Glomerular endothelial cell (primary cell): ENCODE measurements at places on chromosomes 12 and 14. TPM values are rescaled to one million over a fixed set of nuclear protein-coding genes. Genes with fewer than 3 reads are reported as not detected.

GRCh38 chr12:41983394-41983793 lies 161.3 kb downstream of the GXYLT1 start:
- no peak for DNase-seq

- DNase-seq, result no peak
These were observed 309.4 kb downstream of the MDGA2 start for GRCh38 chr14:47366006-47366405.

DNA sequence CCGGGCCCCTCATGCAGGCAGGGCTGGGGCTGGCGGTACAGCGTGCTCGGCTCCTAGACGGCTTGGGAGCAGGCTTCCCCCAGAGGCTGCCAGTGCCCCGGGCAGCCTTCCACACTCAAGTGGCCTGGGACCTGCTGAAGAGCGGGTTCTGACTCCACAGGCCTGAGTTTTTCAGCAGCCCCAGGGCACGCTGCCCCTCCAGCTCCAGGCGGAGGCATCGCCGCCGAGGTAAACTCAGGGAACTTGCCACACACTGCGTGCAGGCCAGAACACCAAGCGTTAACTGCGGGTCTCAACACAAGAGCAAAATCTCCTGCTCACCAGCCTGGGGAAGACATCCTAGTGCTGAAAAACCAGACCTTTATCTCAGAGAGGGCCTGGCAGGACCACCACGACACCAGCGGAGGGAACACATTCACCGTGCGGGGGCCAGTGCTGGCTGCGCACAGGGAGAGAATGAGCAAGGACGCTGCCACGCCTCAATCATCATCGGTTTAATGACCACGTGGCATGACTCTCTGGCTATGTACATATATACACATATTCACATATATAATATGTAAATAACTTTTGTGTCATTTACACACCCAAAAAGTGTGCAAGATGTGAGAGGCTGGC lies 21.3 kb downstream of the PSMC1 start:
- DNase-seq, result no peak

GRCh38 chr12:90991952-90992465 lies 12.8 kb downstream of the EPYC start:
- no peak for DNase-seq

DNA sequence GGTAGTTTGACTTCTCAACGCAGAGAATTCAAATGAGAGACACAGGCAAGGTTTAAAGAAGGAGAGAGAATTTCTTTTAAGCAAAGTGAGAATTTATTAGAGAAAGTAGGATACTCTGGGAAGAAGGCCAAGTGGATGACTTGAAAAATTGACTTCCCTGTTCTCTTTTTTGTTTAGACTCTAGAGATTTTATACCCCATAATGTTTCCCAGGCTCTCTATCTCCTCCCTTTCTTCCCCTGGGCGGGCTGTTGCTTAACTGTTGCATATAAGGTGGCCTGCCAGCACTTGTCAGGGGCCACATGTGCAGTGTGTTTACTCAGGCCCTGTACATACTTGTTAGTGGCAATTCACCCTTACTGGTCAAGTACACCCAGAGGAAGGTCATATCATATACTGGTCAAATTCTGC lies 403.7 kb downstream of the SLC6A15 start:
- no peak for DNase-seq

DNA sequence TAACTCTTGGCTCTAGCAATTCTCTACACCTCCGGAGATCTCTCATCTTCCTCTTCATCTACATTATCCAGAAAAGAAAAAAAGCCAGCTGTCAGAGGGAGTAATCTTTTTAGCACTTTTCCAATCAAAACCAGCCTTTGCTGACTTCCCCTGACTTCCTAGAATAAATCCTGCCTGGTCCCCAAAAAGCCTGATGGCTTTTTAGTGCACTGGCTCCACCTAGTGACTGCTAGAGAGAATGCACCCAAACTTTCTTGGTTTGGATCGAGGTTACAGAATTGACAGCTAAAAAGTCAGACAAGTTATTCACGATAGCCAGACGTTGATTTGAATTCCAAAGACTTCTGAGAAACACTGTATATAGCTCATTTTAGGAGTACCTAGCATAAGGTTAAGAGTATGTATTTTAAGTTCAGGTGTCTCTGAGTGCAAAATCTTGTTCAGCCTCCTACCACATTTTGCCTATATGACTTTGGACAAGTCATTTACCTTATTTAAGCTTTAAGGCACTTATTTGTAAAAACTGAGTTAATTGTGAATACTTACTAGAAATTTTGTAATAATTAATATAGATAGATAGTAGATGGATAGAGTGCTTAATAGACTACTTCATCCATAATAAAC lies 185.7 kb upstream of the GRIN2B start:
- DNase-seq, result peak; percentile 42

DNA sequence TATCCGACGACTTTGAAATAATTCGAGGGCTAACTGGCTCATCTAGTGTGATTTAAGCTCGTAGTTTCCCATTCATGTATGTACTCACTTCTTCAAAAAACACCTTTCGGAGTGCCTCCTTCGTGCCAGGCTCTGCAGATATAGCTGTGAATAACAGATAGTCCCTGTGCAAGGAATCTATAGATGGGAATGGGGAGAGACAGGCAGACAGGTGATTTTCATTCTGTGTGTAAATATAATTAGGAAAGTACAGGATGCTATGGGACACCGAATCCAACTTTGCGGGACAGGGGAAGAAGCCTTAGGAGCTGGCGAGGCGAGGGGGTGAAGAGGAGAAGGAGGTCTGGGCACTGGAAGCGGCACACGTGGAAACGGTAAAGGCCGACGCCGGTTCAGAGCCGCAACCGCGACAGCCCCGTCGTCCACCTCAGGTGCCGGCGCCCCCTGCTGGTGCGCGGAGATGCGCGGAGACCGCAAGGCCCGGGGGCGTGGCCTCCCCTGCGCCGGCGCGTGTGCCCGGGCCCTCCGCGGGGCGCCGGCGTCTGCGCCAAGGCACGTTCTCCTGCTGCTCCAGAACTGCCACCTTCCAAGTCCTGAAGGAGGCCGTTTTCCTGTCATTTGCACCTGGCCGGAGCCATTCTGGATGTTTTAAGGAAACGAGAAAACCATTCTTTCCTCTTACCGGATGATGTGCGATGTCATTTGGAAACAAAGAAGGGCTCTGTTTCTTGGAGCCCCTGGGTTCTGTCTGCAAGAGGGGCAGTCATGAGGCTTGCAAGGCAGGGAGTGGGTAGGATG lies 18.0 kb upstream of the CACNA1C start:
- no peak for DNase-seq

- no peak for DNase-seq
These were observed 323.3 kb downstream of the TMEM117 start for GRCh38 chr12:44159216-44159615.

DNA sequence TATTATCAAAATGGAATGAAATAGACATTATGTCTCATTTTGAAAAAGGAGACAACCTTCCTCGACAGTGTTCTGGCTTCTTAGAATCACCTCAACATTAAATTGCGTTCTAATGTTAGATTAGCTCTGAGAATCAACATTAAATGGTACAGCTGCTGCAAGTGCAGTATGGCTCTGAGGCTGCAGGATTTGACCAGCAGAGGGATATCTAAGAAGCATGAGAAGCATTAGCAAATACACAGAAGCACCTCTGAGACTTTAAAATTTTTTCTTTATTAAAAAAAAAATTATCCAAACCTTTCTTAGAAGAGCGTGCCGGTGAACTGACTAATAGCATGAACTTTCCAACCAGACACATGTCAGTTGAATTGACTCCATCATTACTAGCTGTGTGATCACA lies 253.4 kb upstream of the LRIG3 start:
- DNase-seq, result no peak

- no peak for DNase-seq
These were observed 11.0 kb upstream of the TBPL2 start for GRCh38 chr14:55451398-55451797.

DNA sequence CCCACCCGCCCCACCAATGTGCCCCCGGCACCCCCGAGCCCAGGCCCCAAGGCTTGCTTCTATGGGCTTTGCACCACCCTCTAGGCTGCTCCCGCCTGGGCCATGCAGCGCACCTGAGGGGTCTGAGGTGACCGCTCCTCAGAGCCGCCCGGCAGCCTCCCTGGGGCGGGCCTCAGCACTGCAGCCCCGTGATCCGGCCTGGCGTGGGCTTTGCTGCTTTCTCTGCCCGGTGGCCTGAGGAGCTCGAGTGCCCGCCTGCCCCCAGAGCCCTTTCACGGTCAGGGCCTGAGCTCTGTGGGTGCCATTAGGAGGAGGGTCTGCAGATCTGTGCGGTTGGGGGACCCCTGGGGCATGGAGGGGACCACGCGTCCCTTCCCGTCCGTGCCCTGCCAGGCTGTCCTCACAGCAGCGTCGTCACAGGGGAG lies 6.2 kb downstream of the MTA1 start:
- no peak for DNase-seq

DNA sequence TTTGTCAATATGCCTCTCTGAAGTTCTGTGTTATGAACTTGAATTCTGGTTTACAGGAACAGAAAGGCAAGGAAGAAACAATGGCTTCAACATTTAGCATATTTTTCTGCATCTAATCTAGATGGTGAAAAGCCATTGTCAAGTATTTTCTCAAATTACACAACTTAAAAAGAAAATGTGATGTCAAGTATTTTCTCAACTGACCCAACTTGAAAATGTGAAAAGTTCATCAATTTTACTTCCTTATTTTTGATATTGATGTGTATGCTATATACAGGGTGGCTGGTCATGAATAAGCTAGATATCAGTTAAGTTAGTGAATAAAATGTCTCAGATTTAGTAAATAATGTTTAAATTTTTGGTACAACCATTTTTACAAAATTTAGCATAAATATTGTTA lies 196.7 kb downstream of the ALX1 start:
- DNase-seq, result no peak

GRCh38 chr14:64654246-64654900 lies 49.9 kb upstream of the PLEKHG3 start:
- DNase-seq, result no peak

DNA sequence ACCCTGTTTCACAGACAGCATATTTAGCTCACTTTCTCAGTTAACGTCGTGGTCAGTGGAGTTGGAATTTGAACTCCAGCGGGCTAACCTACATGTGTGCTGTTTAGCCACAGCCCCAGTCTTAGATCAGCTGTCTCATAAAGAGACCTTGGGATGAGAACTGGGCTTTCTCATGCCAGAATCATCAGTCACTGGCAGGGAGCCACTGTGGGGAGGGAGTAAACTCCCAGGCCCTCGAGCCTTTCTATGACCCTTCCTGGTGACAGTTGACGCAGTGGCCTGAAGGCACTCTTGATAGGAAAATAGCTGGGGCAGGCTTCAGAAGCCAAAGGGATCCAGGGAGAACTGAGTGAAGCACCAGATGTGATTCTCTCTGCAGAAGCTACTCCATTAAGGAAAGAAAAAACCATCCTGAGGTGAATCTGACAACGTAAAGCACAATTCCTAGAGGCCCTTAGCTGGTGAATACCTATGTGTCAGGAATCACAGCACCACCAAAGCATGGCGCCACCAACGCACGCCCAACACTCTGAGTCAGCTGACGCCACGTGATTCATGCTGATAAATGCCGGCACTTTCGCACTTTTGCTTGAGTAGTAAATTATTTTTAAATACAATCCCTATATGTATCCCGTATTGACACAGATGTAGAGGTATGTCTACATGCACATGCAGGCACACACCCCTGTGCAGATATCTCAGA lies 279.6 kb upstream of the TMEM132C start:
- no peak for DNase-seq

Gene CARMIL3
- total RNA-seq, result 0.06 and 0.19 TPM in 2 replicates

Gene OR6C75
- total RNA-seq, result not detected in 2 replicates

Gene KERA
- not detected in 2 replicates for total RNA-seq

Gene CLEC4E
- 0.41 and 0.58 TPM in 2 replicates for total RNA-seq
